ENCODE measurements at places on chromosomes 4 and X. TPM values are rescaled to one million over a fixed set of nuclear protein-coding genes. Genes with fewer than 3 reads are reported as not detected.

ALPK1 gene
- 26.0 TPM for total RNA-seq

GRCh38 chrX:16136080-16136479 lies 12.7 kb downstream of the GRPR start:
- no peak for DNase-seq

- DNase-seq, result no peak
Measured at GRCh38 chr4:72326692-72327632, 242.1 kb downstream of the ADAMTS3 start.

DNA sequence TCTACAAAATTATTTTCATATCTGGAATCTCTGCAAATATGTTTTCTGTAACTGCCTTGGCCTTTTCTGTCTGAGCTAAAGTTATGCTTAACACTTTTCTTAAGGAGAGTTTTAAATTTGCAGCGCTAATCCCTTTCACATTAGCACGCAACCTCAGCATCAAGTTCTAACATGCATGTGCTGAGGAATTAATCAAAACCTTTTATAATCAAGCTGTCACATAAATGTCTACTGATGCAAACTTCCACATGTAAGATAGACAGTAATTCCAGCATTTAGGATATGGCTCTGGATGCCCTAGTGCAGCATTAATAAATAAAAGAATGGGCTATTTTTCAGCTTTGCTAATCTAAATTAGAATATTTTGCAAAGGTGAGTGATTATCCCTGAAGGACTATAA lies 17.5 kb upstream of the NEIL3 start:
- DNase-seq, result no peak

INTS6L gene
- 33.2 TPM for total RNA-seq

- no peak for DNase-seq
Measured at GRCh38 chr4:3422241-3422801, 19.4 kb upstream of the HGFAC start.

DNA sequence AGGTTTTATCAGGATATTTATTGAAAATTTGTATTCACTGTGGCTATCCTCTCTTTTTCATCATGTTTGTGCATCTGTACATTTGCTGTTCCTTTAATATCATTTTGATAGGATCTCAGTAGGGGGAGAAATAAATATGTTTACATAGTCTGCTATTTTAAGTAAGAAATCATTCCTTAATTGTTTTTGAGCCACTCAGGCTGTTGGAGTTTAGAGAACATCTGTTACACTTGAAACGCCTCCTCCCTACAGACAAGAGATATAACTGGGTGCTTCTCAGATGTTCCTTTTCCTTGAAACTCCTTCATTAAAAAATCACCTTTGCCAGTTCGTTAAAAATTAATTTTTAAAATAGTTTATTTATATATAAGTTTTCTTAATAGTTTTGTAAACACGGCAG lies 59.4 kb downstream of the QRFPR start:
- no peak for DNase-seq

- DNase-seq, result no peak
Measured at GRCh38 chr4:52173470-52174045, 122.5 kb downstream of the SPATA18 start.

DSPP gene
- not detected for total RNA-seq

GALNTL6 gene
- total RNA-seq, result not detected

DNA sequence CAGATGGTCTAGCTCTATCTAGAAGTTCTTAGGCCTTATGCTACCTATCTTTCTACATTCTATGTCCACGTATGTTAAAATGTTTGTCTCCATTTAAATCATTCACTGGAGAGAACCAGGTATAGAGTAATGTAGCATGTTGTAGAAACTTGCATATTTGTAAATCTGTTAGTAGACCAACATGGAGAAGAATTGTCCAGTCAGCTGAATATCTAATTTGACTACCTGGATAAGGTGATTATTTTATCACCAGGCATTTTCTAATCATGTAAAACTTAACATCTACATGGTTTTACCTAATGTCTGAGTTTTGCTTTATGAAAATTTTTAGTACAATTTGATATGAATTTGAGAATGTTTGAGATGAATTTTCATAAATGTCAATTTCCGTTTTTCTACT lies 19.5 kb downstream of the REST start:
- DNase-seq, result no peak

DNA sequence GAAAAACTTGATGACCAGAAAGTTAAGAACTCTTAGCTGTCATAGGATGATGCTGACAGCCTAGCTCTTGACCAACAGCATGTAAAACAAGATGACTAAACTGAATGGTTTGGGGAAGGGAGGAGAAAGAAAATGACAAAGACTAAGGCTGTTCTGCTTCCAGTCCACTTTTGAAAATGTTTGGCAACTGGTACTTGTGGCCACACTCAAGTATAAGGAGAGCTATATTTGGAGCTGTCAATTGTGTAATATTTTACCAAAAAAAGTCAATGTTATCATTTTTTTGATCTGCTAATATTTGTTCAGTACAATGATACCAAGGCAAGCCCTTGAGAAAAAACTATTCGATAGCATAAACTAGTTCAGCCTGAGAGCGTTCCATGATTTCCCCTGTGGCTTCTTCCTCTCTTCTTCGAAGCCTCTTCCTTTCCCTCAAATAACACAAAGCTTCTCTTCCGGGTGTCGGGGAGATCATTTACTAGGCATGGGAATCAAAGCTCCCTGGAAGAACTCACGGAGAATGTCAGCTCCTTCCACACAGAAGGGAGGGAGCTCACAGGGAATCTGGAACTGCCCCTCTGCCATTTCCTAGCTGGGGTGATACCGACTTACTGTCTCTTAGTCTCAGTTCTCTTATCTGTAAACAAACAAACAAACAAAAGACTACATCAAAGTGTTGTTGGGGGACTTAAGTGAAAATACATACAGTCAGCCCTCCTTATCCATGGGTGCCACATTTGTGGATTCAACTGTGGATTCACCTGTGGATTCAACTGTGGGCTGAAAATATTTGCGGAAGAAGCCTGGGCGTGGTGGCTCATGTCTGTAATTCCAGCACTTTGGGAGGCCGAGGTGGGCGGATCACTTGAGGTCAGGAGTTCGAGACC lies 82.6 kb downstream of the SCD5 start:
- no peak for DNase-seq

DNA sequence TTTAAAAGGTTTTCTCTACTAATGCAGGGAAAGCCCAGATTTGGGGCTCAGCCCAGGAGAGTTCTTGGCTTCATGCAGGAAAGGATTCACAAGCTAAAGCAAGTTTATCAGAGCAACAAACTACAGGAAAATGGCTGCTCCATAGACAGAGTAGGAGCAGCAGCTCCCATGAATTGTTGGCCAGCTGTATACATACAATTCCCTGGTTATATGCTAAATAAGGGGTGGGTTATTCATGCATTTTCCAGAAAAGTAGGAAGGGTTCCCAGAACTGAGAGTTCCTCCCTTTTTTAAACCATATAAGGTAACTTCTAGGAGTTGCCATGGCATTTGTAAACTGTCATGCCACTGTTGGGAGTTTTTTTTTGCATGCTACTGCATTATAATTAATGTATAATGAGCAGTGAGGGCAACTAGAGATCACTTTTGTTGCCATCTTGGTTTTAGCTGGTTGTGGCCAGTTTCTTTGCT lies 2.6 kb downstream of the C4orf33 start:
- DNase-seq, result no peak

CDKL2 gene
- total RNA-seq, result 0.45 TPM

- no peak for DNase-seq
Measured at GRCh38 chrX:100368167-100368566, 41.9 kb downstream of the PCDH19 start.

FAM184B gene
- not detected for total RNA-seq

GRCh38 chr4:177246641-177247584 lies 62.8 kb upstream of the NEIL3 start:
- no peak for DNase-seq

GRCh38 chr4:149168645-149169044 lies 647.0 kb downstream of the IQCM start:
- DNase-seq, result no peak
